CD4-positive, alpha-beta T cell treated with Interleukin-12 subunit alpha and Interleukin-12 subunit beta, for 1 hour (primary cell): ENCODE measurements at places on chromosomes 2 and 18.
A peak's percentile ranks its signal among the peaks of the same experiment; 100 is the strongest.

DNA sequence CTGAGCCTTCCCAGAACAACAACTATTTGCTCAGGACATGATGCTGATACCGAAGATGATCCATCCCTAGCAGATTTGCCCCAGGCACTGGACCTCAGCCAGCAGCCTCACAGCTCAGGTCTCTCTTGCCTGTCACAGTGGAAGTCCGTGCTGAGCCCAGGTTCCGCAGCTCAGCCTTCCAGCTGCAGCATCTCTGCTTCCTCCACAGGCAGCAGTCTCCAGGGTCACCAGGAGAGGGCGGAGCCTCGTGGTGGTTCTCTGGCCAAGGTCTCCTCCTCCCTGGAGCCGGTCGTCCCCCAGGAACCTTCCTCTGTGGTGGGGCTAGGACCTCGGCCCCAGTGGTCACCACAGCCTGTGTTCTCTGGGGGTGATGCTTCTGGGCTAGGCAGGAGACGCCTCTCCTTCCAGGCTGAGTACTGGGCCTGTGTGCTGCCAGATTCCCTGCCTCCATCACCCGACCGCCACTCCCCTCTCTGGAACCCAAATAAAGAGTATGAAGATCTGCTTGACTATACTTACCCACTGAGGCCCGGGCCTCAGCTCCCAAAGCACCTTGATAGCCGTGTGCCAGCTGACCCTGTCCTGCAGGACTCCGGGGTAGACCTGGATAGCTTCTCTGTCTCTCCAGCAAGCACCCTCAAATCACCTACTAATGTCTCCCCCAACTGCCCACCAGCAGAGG lies 15.4 kb downstream of the CEP68 start:
- no peak for DNase-seq

DNA sequence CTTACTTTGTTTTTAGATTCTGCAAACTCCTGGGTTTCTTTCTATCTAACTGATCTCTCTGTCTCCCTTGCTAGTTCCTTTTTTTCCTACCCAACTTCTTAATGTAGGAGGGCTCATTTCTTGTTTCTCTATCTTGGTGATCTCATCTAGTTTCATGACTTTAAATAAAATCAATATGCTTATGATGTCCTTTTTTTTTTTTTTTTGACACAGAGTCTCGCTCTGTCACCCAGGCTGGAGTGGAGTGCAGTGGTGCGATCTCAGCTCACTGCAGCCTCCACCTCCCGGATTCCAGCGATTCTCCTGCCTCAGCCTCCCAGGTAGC lies 42.2 kb upstream of the IL1RL1 start:
- no peak for DNase-seq

DNA sequence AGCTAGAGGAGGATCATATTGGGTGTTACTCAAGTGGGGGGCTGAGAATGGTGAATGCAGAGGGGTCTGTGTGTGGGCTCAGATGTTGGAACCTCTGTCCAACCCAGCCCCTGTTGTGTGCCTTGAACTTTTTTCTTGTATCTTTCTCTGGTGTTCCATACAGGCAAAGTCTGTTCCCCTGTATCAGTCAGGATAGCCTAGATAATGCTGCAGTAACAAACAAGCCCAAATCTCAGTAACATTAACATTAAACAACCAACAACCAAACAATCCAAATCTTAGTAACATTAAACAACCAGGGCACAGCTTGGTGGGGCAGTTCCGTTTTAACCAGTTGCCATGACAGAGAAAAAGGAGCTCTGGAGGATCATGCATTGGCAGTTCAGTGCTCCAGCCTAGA lies 103.7 kb downstream of the CTIF start:
- no peak for DNase-seq

GRCh38 chr2:189751080-189751658 lies 11.4 kb downstream of the OSGEPL1 start:
- DNase-seq, result peak; percentile 60

- DNase-seq, result no peak
These were observed 7.5 kb upstream of the CCDC93 start for GRCh38 chr2:118021356-118021755.
